ENCODE measurements at places on chromosomes 6 and 20.

DNA sequence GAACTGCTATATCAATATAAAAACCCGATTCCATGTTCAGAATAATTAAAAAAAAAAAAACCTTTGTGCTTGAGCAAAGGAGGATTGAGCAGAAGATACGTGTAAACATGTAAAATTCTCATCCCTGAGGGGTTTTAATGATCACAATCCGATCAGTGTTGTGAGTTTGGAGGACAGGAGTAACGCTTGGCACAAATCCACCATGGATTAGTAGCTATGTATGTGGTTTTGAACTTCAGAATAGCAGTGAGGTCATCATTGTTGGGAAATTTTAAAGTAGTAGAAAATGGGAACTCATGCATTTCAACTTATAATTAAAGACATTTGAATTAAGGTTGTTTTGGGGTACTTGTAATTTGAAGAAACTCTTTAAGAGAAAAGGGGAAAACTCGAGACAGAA is 203.2 kb downstream of the RPS12 start:
- no peak for DNase-seq

GRCh38 chr6:105810922-105811482 is 275.1 kb upstream of the PRDM1 start:
- no peak for DNase-seq

GRCh38 chr6:142819603-142820337 is 125.2 kb downstream of the HIVEP2 start:
- no peak for DNase-seq

DNA sequence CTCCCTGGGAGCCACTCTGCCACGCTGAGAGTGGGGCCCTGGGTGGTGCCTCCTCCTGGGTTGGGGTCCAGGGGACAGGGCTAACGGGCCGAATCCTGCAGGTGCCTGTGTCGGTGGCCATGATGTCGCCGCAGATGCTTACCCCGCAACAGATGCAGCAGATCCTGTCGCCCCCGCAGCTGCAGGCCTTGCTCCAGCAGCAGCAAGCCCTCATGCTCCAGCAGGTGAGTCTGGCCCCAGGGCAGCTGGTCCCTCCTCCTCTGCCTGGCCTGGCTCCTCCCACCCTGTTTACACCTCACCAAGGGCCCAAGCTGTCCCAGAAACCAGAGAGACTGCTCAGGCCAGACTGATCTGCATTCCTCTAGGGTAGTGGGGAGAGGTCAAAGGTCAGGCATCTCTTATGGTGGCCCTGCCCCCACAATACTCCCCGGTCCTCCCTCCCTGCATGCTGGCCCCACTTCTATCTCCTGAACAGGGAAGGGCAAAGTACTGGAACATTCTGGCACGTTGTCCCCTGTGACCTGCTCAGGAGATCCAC is 38.6 kb downstream of the FOXP4 start:
- DNase-seq: no peak

DNA sequence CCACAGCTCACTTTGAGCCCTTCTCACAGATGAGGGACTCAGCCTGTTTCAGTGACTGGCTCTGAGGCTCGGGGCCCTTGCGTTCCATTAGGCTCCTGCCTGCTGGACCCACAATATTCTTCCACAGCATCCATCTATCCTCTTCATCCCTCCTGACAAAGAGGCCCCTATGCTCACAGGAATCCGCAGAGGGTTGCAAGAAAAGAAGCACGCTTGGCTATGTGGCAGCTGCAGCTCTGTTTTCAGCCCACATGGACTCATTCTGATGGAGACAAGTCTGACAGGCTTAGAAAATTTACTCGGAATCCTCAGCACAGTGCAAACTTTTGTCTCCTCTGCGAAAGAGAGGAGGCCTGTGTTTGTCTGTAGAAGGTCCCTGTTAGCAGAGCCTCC is 207.5 kb downstream of the SYNDIG1 start:
- DNase-seq: no peak

- DNase-seq: no peak
These were observed 192.0 kb downstream of the ERMARD start for GRCh38 chr6:169943241-169944060.

DNA sequence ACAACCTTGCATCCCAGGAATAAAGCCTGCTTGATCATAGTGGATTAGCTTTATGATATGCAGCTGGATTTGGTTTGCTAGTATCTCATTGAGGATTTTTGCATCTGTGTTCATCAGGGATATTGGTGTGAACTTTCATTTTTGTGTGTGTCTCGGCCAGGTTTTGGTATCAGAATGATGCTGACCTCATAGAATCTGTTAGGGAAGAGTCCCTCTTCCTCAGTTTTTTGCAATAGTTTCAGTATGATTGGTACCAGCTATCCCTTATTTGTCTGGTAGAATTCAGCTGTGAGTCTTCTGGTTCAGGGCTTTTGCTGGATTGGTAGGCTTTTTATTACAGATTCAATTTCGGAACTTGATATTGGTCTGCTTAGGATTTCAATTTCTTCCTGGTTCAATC is 132.5 kb downstream of the ZFAND3 start:
- DNase-seq: no peak

- DNase-seq: no peak
These were observed 107.6 kb upstream of the MAP3K4 start for GRCh38 chr6:160883999-160884398.

DNA sequence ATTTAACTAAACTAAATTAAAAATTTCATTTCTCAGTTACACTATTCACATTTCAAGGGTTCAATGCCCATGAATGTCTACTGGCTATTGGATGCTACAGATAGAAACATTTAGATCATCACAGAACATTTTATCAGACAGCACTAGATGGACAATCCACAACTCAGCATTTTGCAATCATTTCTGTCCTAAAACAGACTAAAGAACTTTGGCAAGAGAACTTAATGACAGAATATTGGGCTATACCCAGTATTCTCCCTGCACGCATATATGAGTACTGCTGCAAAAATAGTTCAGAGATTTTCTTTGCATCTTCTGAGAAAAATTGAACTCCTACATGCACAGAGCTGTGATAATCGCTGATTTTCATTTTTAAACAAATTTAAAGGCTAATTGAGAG is 36.1 kb upstream of the FBXO30 start:
- DNase-seq: no peak

All from epithelial cell of prostate (primary cell).